Body of pancreas (tissue), 4 donors: ENCODE measurements at places on chromosomes 6 and 20. TPM values are rescaled to one million over a fixed set of nuclear protein-coding genes. Genes with fewer than 3 reads are reported as not detected.

DNA sequence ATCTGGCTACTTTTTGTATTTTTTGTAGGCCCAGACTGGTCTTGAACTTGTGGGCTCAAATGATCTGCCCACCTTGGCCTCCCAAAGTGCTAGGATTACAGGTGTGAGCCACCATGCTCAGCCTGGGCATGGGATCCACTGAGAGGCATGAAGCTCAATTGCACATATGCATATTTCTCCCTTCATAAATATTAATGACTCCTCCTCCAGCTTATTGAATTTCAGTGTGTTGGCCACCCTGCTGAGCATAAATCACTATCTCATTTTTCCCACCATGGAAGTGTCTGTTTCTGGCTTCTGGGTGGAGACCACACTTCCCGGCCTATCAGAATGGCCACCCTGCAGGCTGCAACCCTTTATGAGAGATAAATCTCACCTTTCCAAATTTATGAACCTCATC, 53.6 kb upstream of the KIF16B start:
- no peak for DNase-seq

GRCh38 chr20:60921022-60921622, 330.9 kb upstream of the CDH4 start:
- DNase-seq = peak; percentile 40

The SOX4 gene
- total RNA-seq = 17.8 TPM

DNA sequence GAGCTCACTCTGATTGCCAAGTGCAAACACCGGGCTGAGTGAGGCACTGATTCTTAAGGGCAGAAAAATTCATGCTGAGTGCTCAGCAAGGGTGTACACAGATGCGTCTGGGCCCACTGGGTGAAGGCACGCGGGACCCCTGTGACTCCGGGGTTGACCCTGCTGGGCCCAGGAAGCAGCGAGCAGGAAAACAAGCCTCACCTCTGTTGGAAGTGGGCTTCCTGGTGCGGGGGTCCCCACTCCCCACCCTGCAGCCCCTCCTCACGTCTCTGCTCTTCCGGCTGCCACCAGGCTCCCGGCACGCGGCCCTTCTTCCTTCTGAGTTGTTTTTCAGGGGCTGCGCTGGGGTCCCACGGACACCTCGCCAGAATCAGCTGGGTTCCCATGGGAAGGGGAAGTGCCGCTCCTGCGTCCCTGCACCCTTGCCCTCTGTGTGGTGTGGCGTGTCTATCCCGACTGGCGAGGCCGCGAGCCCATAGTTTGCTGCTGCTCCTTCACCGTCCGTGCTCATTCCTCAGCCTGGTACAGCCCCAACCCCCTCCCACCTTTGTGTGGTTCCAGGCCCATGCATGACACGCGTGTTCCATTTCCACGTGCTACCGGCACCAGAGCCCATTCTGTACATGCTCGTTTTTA, 80.6 kb upstream of the BHLHE23 start:
- no peak for DNase-seq

- DNase-seq = no peak
Measured at GRCh38 chr20:63699466-63700198, 3.2 kb downstream of the TNFRSF6B start.

DNA sequence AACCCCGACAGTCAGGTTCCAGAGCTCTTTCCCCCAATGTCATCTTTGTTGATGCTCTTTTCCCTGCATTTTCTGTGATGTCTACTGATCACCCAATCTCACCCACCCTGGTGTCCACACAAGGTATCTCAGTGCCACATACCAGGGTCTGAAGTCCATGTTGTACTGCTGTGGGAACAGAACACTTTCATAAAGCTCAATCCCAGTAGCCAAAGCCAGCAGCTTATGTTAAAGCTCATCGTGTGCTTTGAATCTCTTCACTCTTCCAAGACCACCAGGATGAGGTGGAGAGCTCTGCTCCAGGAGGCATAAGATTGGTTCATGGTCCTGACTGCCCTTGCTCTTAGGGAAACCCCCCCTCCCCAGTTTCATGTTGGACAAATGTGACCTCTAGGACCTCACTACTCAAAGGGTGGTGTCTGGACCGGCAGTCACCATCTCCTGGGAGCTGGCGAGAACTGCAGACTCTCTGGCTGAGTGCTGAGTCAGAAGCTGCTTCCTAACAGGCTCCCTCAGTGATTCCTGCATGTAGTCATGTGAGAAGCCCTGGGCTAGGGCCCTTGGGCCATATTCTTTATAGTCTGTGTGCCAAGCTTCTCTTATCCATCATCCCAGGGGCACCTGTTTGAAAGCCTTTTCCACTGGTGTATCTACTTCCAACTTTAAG, 13.4 kb upstream of the CPNE5 start:
- DNase-seq = no peak

- no peak for DNase-seq
Measured at GRCh38 chr20:51946586-51946985, 144.3 kb upstream of the SALL4 start.

- DNase-seq = no peak
Measured at GRCh38 chr6:2517401-2517800, 233.3 kb downstream of the MYLK4 start.

GRCh38 chr6:21348504-21349195, 244.9 kb upstream of the SOX4 start:
- DNase-seq = no peak

- peak; percentile 66 for DNase-seq
Measured at GRCh38 chr20:49846206-49846807, 33.7 kb downstream of the SLC9A8 start.

GRCh38 chr6:134375220-134375580, 57.3 kb upstream of the SGK1 start:
- DNase-seq = no peak

DNA sequence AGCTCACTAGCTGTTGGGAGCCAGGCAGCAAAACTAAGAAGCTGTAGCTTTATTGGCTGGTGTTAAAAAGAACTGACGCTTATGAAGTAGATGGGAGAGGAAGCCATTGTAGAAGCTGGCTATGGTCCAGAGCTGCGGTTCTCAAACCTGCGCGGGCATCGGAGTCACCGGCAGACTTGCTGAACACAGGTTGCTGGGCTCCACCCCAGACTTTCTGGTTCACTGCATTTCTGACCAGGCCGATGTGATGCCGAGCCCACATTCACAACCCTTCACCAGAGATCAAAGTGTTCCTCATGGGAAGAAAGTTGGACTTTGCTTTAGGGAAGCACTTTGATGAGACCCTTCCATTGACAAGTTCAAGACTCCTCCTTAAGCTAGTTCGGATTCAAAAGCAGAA, 231.6 kb downstream of the QKI start:
- no peak for DNase-seq

DNA sequence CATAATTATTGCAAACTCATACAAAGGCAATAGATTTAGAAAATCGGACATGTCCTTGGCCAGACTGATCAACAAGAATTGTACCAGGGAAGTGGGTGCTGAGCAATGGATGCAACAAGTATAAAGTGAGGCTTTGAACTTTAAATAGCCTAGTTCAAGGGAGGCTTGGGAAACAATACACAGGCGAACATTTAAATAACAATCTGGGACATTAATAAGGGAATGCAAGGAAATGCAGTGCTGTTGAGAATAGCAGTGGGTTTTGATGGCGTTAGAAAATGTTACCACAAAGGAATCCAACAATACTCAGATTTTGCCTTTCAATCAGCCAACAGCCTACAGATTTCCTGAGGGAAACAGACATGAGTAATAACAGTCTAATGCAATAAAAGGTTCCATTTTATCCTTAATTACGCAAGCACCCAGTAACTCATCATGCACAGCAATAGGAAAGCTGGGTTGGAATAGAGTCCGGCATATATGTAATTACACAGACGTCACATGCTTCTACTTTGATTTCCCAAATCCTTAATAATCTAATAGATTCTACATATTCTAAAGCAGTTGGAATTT, 134.6 kb downstream of the PHACTR1 start:
- DNase-seq = no peak

DNA sequence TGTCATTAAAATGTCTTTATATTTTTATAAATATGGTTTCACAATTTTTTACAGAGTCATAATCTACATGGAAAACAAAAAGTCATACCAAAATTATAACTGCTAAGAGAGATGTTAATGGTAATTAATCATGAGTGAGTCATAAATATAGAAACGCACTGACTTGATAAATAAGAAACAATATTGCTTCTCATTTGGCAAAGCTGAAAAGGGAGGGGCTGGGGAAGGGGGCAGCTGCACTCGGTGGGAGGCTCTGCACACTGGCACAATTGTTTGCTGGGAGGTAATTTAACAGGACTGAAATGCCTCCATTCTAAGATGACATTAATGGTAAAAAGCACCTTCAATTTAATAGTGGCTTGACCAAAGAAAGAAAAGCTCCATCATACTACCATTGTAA, 133.3 kb upstream of the AGPAT4 start:
- DNase-seq = no peak

The DDAH2 gene
- 40.5 TPM for total RNA-seq

DNA sequence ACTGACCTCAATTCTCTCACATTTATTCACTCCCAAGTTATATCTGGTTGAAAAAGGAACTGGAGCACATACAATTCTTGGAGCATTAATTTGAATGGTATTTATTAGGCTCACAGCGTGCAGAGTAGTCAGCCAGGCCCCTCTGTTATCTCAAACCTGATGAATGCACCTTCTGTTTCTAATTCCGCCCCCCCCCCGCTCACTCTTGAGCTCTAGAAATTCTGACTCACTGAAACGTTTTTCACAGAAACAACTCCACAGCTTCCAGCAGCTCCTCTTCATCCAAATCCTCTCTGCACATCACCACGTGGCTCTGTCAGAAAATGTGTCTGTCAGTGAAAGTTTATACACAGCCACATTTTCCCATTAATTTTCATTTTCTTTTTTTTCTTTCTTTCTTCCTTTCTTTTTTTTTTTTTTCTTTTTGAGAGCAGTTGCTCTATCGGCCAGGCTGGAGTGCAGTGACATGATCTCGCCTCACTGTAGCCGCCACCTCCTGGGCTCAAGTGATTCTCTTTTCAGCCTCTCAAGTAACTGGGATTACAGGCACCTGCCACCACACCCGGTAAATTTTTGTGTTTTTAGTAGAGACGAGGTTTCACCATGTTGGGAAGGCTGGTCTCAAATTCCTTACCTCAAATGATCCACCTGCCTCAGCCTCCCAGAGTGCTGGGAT, 109.4 kb downstream of the TBXT start:
- DNase-seq = peak; percentile 66

DNA sequence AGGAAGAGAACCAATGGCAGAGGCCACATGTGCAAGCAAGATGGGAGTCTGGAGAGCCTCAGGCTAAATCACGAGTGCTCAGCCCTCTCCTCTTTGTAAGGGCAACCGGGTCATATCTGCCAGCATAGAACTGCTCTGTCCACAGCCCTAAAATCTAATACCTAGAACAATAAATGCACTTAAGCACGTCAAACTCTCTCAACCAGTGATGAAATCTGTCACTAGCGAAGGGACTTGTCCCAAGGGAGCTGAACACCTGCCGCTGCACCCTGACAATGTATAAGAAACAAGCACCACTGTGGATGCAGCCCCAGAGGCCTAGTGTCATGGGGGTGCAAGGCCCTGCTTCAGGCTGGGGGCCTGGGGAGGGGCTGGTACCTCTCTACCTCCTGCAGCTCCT, 82.5 kb downstream of the PRL start:
- no peak for DNase-seq

DNA sequence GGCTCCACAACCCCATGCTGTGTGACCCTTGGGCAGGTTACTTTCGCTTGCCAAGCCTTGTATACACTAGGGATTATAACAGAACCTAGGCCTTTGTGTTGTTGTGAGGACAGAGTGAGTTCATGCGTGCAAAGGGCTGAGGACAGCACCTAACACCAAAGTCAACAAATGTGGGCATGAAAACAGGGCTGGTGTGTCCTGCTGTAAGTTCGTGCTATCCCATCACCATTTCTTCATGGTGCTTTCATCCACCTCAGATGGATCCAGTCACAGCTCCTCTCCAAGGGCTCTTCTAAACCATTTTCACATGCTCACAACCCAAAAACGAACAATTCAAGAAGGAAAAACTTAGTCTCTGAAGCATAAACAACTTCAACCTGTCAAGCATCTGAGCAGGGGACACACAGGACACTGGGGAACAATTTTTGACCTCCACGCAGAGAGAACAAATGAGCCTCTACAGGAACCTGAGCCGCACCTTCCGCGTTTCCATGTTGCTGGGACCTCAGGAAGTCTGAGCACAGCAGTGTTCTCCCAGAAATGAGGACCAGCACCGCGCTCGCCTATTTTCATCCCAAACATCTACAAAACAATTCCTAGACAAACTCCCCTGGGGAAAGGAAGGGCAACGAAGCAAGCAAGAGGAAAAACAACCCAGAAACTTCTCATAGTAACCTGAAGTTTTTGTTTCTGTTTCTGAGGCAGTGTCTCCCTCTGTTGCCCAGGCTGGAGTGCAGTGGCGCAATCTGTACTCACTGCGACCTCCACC, 3.1 kb downstream of the LRP11 start:
- no peak for DNase-seq

DNA sequence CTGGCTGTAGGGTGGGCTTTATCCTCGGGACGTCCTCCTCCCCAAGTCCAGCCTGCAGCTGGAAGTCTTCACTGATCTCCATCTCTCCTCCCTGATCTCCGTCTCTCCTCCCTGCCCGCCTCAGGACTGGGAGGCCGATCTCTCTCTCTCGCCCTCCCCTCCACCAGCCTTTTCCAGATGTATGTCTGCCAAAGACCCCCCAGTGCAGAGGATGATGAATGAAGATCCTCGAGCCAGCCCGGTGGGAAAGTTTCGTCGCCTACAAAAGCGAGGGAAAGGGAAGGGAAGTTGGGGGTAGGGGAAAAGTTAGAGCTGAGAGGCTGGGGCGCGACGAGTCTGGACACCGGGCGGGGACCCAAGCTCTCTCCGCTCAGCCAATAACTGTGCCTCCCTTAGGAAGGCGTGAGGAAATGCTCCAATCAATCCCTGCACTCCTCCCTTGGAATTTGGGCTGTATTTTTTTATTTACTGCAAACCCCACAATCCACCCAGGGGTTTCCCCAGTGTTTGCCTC, 595 bp upstream of the SRF start:
- DNase-seq = peak; percentile 76

- no peak for DNase-seq
Measured at GRCh38 chr6:70231311-70231710, 71.6 kb downstream of the COL9A1 start.

GRCh38 chr6:89410231-89410761, 1.8 kb downstream of the RRAGD start:
- DNase-seq = no peak

GRCh38 chr20:57449398-57450354, 58.5 kb downstream of the RBM38 start:
- no peak for DNase-seq

- DNase-seq = no peak
Measured at GRCh38 chr20:676967-677366, 1.4 kb upstream of the SCRT2 start.

- DNase-seq = no peak
Measured at GRCh38 chr6:81241126-81242041, 511.1 kb downstream of the TENT5A start.

The NT5DC1 gene
- total RNA-seq = 10.9 TPM

GRCh38 chr20:18039063-18039462, 18.7 kb downstream of the OVOL2 start:
- no peak for DNase-seq

- DNase-seq = no peak
Measured at GRCh38 chr6:140319209-140319608, 944.8 kb upstream of the CITED2 start.
